Ureter (tissue), 1 donor: ENCODE measurements at places on chromosomes 1 and 21. TPM values are rescaled to one million over a fixed set of nuclear protein-coding genes. Genes with fewer than 3 reads are reported as not detected.

JAM2 gene
- total RNA-seq = 17.4 TPM

S100A8 gene
- 31.6 TPM for total RNA-seq

TMEM269 gene
- total RNA-seq = 0.18 TPM

PTPRU gene
- 100 TPM for total RNA-seq

IQCC gene
- 2.5 TPM for total RNA-seq

PTGFR gene
- 4.6 TPM for total RNA-seq

OR2M3 gene
- not detected for total RNA-seq

IQGAP3 gene
- total RNA-seq = 0.68 TPM
